Muscle of leg (tissue), 16 donors: ENCODE measurements at places on chromosomes 7 and 10. TPM values are rescaled to one million over a fixed set of nuclear protein-coding genes. Genes with fewer than 3 reads are reported as not detected.
A peak's percentile ranks its signal among the peaks of the same experiment; 100 is the strongest.

The EPO gene
- polyA plus RNA-seq = 0.19 TPM

GRCh38 chr10:3783316-3783681 is 1.7 kb downstream of the KLF6 start:
- H3K27me3 ChIP-seq = no peaks in the 10 kb centered on the region
- peaks cover 43% of the 10 kb centered on the region for H3K4me1 ChIP-seq

- no peak for DNase-seq
- no peak overlapping the region for H3K27ac ChIP-seq
- H3K4me1 ChIP-seq = peaks cover 8% of the 10 kb centered on the region
- no peaks in the 10 kb centered on the region for H3K27me3 ChIP-seq
- no peak overlapping the region for H3K4me3 ChIP-seq
- peaks cover 46% of the 10 kb centered on the region for H3K36me3 ChIP-seq
These were observed 179.1 kb downstream of the ZMYND11 start for GRCh38 chr10:314381-314780.

GRCh38 chr7:68279827-68280400 is 1283.3 kb downstream of the TYW1 start:
- no peak overlapping the region for H3K4me3 ChIP-seq
- no peaks in the 10 kb centered on the region for H3K36me3 ChIP-seq
- H3K27ac ChIP-seq = no peak overlapping the region
- DNase-seq = no peak
- no peaks in the 10 kb centered on the region for H3K4me1 ChIP-seq
- H3K27me3 ChIP-seq = no peaks in the 10 kb centered on the region

GRCh38 chr7:108486291-108486966 is 30.2 kb upstream of the NRCAM start:
- H3K27ac ChIP-seq = no peak overlapping the region
- no peak overlapping the region for H3K4me3 ChIP-seq
- no peak for DNase-seq
- H3K4me1 ChIP-seq = no peaks in the 10 kb centered on the region
- peaks cover 5% of the 10 kb centered on the region for H3K36me3 ChIP-seq

GRCh38 chr7:18511351-18512140 is 16.0 kb downstream of the HDAC9 start:
- no peak overlapping the region for H3K27ac ChIP-seq
- no peak for DNase-seq
- H3K4me1 ChIP-seq = peaks cover 2% of the 10 kb centered on the region
- H3K27me3 ChIP-seq = no peaks in the 10 kb centered on the region

The EPDR1 gene
- 99.0 TPM for polyA plus RNA-seq

DNA sequence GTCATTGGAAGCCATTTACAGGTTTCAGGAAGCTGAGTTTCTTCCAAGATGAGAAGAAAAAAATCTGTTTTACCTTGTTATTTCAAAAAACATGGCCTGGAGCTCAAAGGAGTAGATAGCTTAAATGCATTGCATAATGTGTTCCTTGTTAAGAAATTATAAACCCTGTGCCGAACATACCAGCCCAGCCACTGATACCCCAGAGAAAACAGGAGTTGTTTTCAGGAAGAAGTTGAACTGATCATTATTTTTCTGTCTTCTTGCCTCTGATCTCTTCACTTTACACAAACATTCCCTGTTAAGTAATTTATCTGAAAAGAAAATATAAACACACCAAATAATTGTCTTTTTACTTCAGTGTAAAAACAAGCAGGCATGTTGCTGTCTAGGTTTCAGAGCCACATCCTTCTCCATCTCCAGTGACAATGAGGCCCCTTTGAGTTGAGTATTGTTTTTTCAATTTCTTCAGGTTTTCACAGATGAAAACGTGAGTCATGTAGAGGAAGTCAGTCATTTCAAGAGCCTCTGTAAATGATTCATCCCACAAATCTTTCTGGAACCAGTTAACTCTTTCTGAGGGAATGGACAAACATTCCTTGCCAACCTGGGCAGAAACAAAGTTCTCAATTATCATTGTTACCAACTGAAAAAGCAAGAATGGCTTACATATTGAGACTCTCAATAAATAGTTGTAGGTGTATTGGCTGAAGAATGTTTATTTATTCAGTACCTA is 244.2 kb downstream of the IPMK start:
- DNase-seq = no peak
- no peak overlapping the region for H3K27ac ChIP-seq
- H3K36me3 ChIP-seq = no peaks in the 10 kb centered on the region
- H3K4me1 ChIP-seq = no peaks in the 10 kb centered on the region
- H3K4me3 ChIP-seq = no peak overlapping the region

DNA sequence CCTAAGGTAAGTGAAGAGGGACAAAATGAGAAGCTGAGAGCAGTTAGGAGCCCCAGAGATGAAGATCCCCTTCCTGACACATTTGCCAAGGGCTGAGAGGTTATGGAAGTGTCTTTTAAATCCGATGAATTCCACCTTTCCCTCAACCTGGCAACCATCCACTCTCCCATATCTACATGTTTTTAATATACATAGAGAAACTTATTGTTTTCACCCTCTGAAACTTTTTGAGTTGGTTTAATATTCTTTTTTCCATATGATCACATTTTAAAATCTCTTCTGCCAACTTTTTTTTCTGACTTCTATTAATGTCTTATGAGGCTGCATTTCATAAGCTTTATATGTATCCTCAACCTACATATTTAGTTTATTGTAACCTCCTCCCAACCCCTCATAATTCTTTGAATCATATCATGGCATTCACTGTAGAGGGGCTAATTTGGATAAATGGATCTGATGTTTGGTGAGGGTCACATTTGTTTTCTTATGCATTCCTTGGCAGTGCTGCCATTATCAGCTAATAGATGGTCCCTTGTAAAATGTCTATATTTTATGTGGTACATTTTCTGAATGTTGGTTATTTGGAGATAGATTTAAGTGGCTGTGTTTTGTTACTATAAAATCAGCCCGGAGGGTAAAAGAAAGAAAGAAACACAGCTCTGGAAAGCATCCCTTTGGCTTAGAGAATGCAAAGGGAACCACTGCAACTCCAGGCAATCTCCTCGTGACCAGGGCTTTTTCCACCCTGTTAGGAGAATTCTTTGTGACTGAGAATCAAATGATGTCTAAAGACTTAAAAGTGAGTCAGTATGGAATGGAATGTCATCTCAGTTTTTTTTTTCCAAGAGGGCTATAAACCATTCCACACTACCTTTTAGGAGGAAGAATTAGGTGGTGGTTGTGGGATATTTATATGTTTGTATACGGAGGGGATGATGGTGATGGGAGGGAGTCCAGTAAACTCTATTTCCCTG is 334.4 kb downstream of the SUGCT start:
- no peak overlapping the region for H3K4me3 ChIP-seq
- H3K27me3 ChIP-seq = no peaks in the 10 kb centered on the region
- DNase-seq = peak; percentile 92
- H3K4me1 ChIP-seq = peaks cover 6% of the 10 kb centered on the region
- no peaks in the 10 kb centered on the region for H3K36me3 ChIP-seq

- no peak for DNase-seq
- no peak overlapping the region for H3K4me3 ChIP-seq
- H3K27me3 ChIP-seq = no peaks in the 10 kb centered on the region
- H3K27ac ChIP-seq = no peak overlapping the region
These were observed 93.7 kb downstream of the SVOPL start for GRCh38 chr7:138607216-138608126.

GRCh38 chr10:76184647-76185046 is 753.2 kb downstream of the LRMDA start:
- no peak for DNase-seq
- H3K4me1 ChIP-seq = no peaks in the 10 kb centered on the region
- H3K4me3 ChIP-seq = no peak overlapping the region
- H3K27me3 ChIP-seq = peaks cover 2% of the 10 kb centered on the region

DNA sequence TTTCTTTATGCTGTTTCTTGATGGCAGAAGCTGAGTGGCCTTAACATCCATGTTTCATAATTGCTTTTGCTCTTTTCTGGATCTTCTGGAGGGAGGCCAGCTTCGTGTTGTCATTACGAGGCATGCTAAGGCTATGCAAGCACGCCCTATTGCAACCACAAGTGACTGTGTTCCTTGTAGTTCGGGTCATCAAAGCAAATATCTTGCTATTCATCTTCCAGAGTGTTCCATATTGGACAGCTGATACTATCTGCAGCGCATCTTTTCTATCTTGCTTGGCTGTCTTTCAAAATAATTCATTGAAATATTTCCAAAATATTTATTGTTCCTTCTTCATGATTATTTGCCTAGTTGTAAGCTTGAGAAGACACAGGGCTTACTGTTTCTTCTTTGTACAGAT is 5.0 kb downstream of the EPHB6 start:
- no peak overlapping the region for H3K27ac ChIP-seq
- no peaks in the 10 kb centered on the region for H3K36me3 ChIP-seq
- peaks cover 12% of the 10 kb centered on the region for H3K27me3 ChIP-seq
- peak; percentile 17 for DNase-seq
- H3K4me3 ChIP-seq = no peak overlapping the region

GRCh38 chr7:12004581-12004980 is 172.6 kb upstream of the THSD7A start:
- H3K4me3 ChIP-seq = no peak overlapping the region
- H3K36me3 ChIP-seq = no peaks in the 10 kb centered on the region
- no peak for DNase-seq
- no peak overlapping the region for H3K27ac ChIP-seq
- H3K4me1 ChIP-seq = no peaks in the 10 kb centered on the region
- no peaks in the 10 kb centered on the region for H3K27me3 ChIP-seq

DNA sequence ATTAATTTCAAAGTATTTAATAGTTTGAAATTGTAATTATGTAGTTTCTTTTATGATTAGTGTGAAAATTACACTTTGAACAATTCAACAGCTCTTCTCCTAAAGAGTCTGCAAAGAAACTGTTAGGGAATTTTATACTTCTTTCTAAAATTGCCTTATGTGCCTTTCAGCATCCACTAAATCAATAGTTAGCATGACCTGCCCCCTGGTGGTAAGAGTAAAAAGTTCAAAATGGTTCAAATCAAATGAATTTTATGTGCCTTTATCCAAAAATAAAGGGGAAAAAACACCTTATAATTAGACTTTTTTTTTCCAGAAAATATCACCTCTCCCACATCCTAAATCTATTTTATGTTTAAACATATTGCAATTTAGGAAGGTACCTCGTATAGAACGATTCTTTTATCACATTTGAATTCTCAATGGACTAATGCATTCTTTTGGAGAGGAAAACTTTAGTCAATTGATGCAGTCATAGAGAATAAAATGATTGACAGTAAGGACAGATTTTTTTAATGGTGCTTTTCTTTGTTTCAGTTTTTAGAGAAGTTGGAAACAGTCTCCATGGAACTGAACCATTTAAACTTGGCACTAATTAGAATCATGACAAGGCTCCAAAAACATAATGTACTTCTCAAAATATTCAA is 163.7 kb downstream of the SEMA3D start:
- no peak overlapping the region for H3K27ac ChIP-seq
- H3K27me3 ChIP-seq = no peaks in the 10 kb centered on the region
- DNase-seq = peak; percentile 78
- H3K4me1 ChIP-seq = no peaks in the 10 kb centered on the region

DNA sequence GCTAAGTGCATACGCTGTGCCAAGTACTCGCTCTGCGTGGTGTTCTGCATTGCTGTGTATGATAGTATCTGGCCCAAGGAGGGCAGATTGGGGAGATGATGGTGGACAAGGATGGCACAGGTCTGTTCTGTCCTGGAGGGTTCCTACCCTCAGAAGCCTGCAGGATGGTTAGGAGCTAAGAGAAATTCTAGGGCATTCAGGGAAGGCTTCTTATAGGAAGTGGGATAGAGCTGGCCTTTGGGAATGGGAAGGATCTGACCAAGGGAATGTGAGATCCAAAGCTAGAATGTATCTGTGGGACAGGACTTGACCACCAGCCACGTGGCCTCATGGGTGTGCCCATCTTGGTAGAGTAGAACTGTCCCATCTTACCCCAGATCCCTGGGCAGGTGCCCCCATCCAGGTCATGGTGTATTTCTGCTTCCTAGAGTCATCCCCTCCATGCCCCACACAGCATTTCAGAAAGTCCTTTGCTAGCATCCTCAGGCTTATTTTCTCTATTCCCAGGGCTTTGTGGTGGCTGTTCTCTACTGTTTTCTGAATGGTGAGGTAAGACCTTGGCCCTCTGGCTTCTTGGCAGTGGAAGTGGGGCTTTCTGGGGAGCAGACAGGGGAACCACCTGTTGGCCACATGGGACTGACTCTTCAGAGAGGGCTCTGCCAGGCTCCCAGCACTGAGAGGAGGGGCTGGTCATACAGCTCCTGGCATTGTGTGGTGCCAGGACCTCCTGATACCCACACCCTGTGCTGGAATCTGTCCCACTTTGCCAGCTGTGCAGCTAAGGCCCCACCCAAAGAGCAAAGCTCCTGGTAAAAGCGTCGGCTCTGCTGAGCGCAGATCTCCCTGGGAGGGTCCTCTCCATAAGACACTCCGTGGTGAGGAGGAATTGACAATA is 52.5 kb downstream of the ADCYAP1R1 start:
- no peaks in the 10 kb centered on the region for H3K36me3 ChIP-seq
- peaks cover 2% of the 10 kb centered on the region for H3K27me3 ChIP-seq
- DNase-seq = peak; percentile 64
